ENCODE measurements at places on chromosomes 12 and 14. TPM values are rescaled to one million over a fixed set of nuclear protein-coding genes. Genes with fewer than 3 reads are reported as not detected.

DNA sequence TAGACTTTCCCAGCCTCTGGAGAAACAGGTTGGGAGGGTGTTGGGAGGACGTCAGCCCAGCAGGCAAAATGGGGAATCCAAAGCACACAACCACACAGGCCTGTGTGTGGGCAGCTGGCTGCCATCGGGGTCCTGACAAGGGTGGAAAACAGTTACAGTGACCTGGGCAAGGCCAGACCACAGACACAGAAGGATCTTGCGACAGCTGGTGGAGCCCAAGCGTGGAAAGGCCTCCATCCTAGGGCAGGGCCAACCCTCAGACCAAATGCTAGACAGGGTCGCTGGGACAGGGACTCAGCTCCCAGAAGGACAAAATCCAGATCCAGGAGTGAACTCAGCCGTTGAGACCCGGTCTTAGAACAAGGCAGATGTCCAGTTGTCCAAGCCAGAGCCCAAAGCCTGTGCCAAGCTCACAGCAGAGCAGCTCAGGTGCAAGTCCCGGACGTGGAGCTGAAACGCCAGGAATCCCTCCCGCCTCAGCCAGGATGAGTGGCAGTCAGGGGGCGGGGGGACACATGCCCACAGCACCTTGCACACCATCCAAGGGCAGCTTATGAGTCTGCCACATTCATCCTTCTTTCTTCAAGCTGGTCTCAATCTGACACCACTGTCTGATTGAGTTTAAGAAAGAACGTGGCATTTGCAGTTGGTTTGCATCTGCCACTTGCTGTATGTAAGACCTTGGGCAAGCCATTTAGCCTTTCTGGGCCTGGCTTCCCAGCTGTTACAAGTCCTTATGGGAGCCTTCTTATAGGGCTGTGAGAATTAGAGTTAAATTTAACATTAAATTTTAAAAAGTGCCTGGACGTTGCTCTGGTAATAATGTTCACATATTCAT is 37.6 kb downstream of the DEGS2 start:
- no peaks in the 10 kb centered on the region for H3K4me1 ChIP-seq
- peaks cover 24% of the 10 kb centered on the region for H3K27me3 ChIP-seq
- no peak overlapping the region for H3K4me3 ChIP-seq
- no peaks in the 10 kb centered on the region for H3K36me3 ChIP-seq
- DNase-seq: no peak
- H3K27ac ChIP-seq: no peak overlapping the region

The PTHLH gene
- 0.68 TPM for total RNA-seq

The GPR84 gene
- not detected for total RNA-seq

- H3K27me3 ChIP-seq: no peaks in the 10 kb centered on the region
- H3K4me3 ChIP-seq: no peak overlapping the region
- no peaks in the 10 kb centered on the region for H3K4me1 ChIP-seq
- H3K27ac ChIP-seq: no peak overlapping the region
- no peaks in the 10 kb centered on the region for H3K36me3 ChIP-seq
Measured at GRCh38 chr12:98863167-98863566, 218.1 kb downstream of the APAF1 start.

DNA sequence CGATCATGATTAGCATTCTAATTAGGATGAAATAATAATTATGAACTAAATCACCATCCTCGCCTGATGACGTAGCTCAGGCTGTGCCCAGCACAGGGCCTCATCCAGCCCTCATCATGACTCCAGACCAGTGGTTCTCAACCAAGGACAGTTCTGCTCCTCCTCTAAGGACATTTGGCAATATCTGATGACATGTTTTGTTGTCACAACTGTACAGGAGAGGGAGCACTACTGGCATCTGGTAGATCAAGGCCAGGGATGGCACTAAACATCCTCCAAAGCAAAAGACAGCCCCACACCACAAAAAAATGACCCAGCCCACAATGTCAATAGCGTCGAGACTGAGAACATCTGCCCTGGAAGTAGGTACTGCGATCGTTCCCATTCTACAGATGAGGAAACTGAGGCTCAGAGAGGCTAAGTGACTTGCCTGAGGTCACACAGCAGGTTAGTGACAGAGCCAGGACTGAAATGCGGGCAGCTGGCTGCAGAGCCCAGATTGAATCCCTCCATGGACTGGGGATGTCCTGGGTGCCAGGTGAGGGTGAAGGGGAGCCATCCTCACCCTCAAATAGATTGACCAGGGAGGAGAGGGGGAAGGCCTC is 15.5 kb downstream of the TRPV4 start:
- no peaks in the 10 kb centered on the region for H3K36me3 ChIP-seq
- no peak for DNase-seq
- H3K4me3 ChIP-seq: no peak overlapping the region
- H3K27ac ChIP-seq: no peak overlapping the region
- H3K27me3 ChIP-seq: peaks cover 4% of the 10 kb centered on the region
- peaks cover 15% of the 10 kb centered on the region for H3K4me1 ChIP-seq

DNA sequence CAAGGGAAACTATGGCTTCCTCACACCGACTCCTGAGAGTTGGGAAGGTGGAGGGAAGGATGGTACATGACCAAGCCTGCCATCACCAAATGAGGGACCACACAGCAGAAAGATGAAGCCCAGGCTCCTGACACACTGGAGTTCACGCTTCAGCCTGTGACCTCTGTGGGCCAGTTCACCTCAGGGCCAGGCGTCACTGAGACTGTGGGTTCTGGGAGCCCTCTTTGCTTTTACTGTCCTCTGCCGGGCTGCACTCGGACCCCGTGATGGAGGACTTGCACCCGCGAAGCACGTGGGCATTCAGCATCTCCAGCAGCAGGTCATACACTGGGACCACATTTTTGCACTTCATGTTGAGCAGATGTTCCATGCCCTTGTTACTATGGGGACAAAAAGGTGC is 61.2 kb downstream of the ESR2 start:
- H3K4me3 ChIP-seq: peak overlapping the region; percentile 33
- peak overlapping the region; percentile 75 for H3K27ac ChIP-seq
- H3K27me3 ChIP-seq: peaks cover 26% of the 10 kb centered on the region
- DNase-seq: no peak

DNA sequence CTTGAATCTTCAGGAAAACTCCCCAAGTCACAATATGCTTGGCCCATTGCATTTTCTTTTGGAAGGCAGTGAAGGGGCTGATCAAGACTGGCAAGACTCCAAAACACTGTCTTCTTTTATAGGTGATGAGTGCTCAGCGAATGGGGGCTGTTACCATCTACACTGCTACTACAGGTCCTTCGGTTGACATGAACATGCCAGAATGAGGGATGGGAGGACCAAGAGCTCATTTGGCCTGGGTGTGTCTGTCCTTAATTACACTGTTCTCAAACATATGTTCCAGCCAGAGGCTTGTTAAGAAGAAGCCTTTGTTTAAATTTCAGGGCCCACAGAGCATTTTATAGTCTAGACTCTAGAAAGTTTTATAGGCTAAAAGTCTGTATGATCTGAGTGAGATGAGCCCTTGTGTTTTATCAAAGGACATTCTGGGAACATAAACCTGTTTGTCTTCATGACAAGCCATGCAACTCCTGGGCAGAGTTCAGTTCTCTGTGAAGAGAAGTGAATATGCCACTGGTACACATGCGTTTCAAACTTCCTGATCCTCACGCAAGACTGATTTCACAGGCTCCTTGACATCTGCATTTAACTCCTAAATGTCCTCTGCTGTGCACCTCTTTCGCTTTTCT is 4.7 kb upstream of the FAM234B start:
- H3K4me1 ChIP-seq: peaks cover 18% of the 10 kb centered on the region
- no peak for DNase-seq
- H3K27ac ChIP-seq: no peak overlapping the region

The NRXN3 gene
- 0.26 TPM for total RNA-seq

DNA sequence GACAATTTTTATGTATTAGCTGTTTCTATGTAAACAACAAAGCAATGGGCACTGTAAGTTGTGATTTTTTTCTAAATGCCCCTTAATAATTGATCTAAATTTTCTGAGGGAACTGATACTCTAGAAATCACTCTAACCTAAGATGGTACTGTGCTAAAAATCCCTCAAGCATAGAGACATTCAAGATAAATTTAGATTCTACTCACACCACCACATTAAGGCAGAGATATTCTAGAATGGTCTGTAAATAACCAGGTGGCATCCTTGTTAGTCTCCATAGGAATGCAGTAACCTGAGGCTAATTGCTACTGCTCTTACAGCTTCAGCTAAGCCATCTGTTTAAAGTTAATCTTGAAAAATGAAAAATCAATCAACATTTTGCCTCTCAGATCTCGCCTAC is 87.3 kb downstream of the SLC41A2 start:
- H3K4me1 ChIP-seq: peaks cover 11% of the 10 kb centered on the region
- no peak for DNase-seq
- no peaks in the 10 kb centered on the region for H3K27me3 ChIP-seq
- H3K4me3 ChIP-seq: no peak overlapping the region
- no peaks in the 10 kb centered on the region for H3K36me3 ChIP-seq
- no peak overlapping the region for H3K27ac ChIP-seq

The MGP gene
- total RNA-seq: 0.53 TPM

GRCh38 chr14:54148251-54148650 is 191.6 kb upstream of the BMP4 start:
- DNase-seq: peak; percentile 50
- no peak overlapping the region for H3K27ac ChIP-seq
- no peaks in the 10 kb centered on the region for H3K36me3 ChIP-seq

The IFI27 gene
- 0.46 TPM for total RNA-seq

DNA sequence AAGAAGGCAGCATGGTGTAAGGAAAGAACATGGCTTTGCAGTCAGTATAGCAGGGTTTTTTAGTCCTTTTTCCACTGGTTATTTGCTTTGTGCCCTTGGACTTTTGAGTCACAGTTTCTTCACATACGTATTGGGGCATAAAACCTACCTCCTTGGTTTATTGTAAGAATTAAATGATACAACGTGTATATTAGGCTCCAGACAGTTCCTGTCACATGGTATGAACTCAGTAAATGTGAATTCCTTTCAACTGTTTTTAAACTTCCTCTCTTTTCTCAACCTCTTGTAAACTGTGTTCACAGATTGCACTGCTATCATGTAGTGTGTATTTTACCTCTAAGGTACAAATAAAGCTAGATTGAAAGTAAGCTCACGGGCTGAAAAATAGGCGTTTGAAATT is 29.5 kb downstream of the MSRB3 start:
- no peaks in the 10 kb centered on the region for H3K27me3 ChIP-seq
- H3K4me1 ChIP-seq: peaks cover 98% of the 10 kb centered on the region
- DNase-seq: peak; percentile 13
- H3K36me3 ChIP-seq: peaks cover 12% of the 10 kb centered on the region
- H3K4me3 ChIP-seq: peak overlapping the region; percentile 74

- peaks cover 27% of the 10 kb centered on the region for H3K36me3 ChIP-seq
- H3K27ac ChIP-seq: no peak overlapping the region
- H3K27me3 ChIP-seq: peaks cover 3% of the 10 kb centered on the region
- peaks cover 58% of the 10 kb centered on the region for H3K4me1 ChIP-seq
Measured at GRCh38 chr14:101821528-101821927, 60.0 kb downstream of the PPP2R5C start.

GRCh38 chr14:104858811-104859426 is 6.1 kb upstream of the CEP170B start:
- H3K27ac ChIP-seq: no peak overlapping the region
- H3K4me1 ChIP-seq: no peaks in the 10 kb centered on the region
- no peaks in the 10 kb centered on the region for H3K36me3 ChIP-seq
- DNase-seq: no peak
- H3K4me3 ChIP-seq: no peak overlapping the region

DNA sequence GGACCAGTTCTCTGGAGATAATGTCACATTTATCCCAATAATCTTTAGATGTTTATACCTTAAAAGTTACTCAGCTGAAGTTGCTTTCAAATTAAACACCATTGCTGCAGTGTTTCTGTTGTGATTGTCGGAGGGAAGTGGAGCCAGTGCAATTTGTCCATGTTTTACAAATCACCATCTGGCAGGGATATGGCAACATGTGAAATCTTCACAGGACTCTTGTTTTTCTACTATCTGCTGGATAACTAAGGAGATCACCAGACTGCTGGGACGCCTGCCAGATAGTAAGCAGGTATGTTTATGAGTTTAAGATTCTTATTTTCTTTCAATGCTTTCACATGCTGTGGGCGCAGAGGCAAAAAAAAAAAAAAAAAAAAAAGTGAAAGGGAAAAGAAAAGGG is 100.3 kb upstream of the SOX5 start:
- 0 out of 2 replicates have a peak, but pooled peaks cover 5% of the 10 kb centered on the region for H3K36me3 ChIP-seq
- no peaks in the 10 kb centered on the region for H3K27me3 ChIP-seq
- no peak for DNase-seq
- no peaks in the 10 kb centered on the region for H3K4me1 ChIP-seq
- no peak overlapping the region for H3K27ac ChIP-seq

The PLEKHG7 gene
- not detected for total RNA-seq

- H3K36me3 ChIP-seq: no peaks in the 10 kb centered on the region
- H3K4me3 ChIP-seq: peak overlapping the region; percentile 84
Measured at GRCh38 chr12:92971859-92972524, 42.9 kb upstream of the EEA1 start.

The GDF11 gene
- 16.6 TPM for total RNA-seq

The FGF23 gene
- total RNA-seq: not detected

- DNase-seq: no peak
- no peaks in the 10 kb centered on the region for H3K27me3 ChIP-seq
- 0 out of 2 replicates have a peak, but pooled peaks cover 5% of the 10 kb centered on the region for H3K36me3 ChIP-seq
- H3K4me1 ChIP-seq: peaks cover 30% of the 10 kb centered on the region
- peak overlapping the region; percentile 59 for H3K27ac ChIP-seq
Measured at GRCh38 chr12:93191423-93191822, 186.3 kb upstream of the NUDT4 start.

- no peak overlapping the region for H3K27ac ChIP-seq
- H3K36me3 ChIP-seq: no peaks in the 10 kb centered on the region
- H3K27me3 ChIP-seq: no peaks in the 10 kb centered on the region
- peaks cover 5% of the 10 kb centered on the region for H3K4me1 ChIP-seq
- DNase-seq: no peak
Measured at GRCh38 chr14:60684203-60684602, 34.9 kb upstream of the SIX1 start.

DNA sequence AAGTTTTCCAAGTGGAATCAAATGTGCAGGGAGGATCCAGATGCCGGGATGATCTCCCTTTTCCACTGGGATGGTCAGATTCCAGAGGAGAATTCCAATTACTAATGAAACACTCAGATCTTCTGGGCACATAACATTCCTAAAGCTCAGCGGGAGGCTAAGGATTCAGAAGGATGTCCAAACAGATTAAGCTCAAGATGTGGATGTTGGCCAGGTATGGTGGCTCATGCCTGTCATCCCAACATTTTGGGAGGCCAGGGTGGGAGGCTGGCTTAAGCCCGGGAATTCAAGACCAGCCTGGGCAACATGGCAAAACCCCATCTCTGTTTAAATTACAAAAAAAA is 62.0 kb upstream of the PNMA1 start:
- H3K36me3 ChIP-seq: peaks cover 10% of the 10 kb centered on the region
- H3K27me3 ChIP-seq: peaks cover 4% of the 10 kb centered on the region
- H3K4me1 ChIP-seq: peaks cover 32% of the 10 kb centered on the region
